ENCODE measurements at places on chromosomes 5 and 9.

GRCh38 chr5:124262470-124262869 lies 484.0 kb downstream of the ZNF608 start:
- no peak for DNase-seq

GRCh38 chr9:70398145-70398556 lies 16.3 kb downstream of the KLF9 start:
- DNase-seq: no peak

GRCh38 chr9:68702493-68702892 lies 2.5 kb upstream of the PIP5K1B start:
- DNase-seq: no peak

DNA sequence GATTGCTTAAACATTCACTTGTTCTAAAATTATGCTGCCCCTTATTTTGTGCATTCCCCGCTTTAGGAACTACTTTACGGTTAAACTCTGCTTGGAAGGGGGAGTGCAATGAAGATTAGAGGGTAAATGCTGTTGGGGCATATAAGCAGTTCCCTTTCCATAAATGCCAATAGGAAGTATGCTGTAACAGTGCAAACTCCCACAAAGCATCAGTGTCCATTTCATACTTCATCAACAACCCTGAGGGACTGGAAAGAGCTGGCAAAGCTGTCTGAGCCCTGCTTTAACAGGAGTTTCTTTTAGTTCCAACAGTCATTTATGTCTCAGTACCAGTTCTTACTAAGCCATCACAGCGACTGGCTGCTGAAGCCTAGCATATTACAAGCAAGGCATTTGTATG lies 1.8 kb downstream of the ACTL7A start:
- DNase-seq: no peak

- DNase-seq: no peak
Measured at GRCh38 chr9:121990600-121991306, 102.4 kb downstream of the TTLL11 start.

- DNase-seq: no peak
Measured at GRCh38 chr9:115883467-115884329, 269.9 kb upstream of the PAPPA start.

DNA sequence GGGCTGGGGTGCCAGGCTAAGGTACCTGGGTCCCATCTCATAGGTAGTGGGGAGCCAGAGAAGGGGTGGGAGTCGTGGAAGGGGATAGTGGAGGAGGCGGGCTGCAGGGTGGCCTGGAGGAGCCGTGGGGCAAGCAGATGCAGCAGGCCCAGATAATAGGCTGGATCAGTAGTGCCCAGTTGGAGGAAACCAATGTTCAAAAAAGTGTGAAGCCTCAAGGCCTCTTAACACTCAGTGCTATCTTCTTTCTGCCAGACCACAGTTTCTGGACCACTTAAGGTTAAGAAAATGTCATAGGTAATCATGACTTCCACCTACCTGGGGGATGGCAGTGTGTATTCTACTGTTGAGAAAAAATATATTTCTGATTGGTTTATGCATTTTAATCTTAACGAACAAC lies 63.3 kb upstream of the TGFBR1 start:
- DNase-seq: no peak

DNA sequence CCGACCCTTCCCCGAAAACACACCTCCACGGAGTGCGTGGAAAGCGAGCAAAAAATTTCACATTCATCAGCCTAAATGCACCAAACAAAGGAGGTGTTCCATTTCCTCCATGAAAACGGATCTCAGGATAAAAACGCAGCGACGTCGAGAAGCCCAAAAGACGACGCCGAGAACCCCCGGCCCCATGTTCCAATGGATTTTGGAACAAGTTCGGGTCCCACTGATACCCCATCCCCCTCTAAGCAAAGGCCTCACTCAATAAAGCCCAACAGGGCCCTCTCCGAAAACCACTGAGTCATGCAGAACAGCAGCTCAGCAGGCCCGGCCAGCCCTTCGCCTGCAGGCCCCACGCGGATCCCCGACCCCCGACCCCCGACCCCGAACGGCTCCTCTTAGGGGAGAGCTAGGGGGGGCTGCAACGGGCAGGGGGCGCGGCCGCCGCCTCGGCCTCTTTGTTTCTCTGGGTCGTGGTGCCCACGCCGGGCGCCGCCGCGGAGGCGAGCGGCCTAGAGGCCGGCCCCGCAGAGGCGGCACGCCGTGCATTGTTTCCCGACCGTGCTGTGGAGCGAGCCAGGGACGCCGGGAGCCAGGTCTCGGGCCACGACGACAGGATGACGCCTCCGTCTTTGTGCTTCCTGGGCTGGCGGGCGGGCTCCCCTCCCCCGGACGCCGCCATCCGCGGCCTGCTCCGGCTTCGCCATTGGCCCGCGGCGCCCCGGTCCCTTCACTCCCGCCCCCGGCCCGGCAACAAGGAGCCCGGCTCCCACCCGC lies 915 bp downstream of the ZFAND5 start:
- DNase-seq: no peak

- no peak for DNase-seq
Measured at GRCh38 chr9:105539452-105539851, 18.5 kb upstream of the FKTN start.

GRCh38 chr9:120441426-120442307 lies 138.3 kb downstream of the CDK5RAP2 start:
- DNase-seq: no peak

DNA sequence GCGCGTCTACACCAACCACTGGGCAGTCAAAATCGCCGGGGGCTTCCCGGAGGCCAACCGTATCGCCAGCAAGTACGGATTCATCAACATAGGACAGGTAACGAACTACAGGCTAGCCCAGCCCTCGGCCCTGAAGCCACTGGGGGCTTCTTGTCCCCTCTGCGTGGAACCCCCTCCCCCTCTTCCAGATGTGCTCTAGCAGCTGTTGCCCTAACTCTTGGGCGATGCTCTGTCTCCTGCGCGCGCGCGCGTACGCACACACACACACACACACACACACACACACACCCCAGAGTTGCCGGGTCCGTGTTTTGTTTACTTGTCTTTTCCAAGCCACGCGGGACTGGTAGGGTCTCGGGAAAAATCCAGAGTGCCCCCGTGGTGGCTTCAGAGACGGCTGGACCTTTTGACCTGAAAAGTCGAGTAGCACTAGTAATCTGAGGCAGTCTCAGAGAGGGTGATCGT lies 836 bp downstream of the PCSK5 start:
- DNase-seq: no peak

- no peak for DNase-seq
Measured at GRCh38 chr5:9057406-9058000, 488.4 kb downstream of the SEMA5A start.

DNA sequence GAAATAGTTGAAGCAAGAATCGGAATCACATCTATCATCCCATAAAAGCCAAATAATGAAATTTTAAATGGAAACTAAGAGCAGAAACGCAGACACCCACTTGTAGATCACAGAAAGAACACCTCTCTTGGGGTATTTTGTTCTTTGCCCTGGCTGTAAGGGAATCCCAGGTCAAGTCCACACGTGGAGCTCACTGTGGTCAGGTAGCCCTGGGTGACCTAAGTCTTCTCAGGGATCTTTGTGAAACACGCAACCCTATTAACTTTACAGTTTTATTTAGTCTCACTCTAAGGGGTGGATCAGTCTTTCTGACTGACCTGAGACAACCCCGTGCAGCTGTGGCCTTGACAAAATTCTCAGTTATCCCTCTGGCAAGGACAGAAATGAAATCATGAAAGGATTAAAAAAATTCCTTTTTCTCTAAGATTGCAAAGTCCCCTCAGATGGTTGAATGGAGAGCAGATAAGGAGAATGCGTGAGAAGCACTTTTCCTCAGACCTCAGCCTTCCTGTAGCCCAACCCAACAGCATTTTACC lies 111.6 kb downstream of the NREP start:
- no peak for DNase-seq

DNA sequence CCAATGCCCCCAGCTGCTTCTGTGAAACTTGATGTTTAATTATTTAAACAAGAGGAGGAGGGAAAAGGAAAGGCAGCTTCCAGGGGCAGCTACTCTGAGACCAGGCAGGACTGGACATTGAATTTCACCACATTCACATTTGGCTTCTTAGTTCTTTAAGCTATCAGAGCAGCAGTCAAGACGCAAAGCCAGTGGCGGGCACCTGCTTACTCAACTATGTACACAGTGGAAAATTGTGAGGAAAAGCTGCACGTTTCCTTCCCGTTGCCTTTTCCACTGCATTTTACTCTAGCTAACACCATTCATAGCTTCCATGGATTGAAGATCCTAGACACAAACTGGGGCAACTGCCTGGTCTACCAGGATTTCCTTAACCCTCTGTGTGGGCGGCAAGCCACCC lies 200.3 kb downstream of the ERCC6L2 start:
- DNase-seq: no peak

DNA sequence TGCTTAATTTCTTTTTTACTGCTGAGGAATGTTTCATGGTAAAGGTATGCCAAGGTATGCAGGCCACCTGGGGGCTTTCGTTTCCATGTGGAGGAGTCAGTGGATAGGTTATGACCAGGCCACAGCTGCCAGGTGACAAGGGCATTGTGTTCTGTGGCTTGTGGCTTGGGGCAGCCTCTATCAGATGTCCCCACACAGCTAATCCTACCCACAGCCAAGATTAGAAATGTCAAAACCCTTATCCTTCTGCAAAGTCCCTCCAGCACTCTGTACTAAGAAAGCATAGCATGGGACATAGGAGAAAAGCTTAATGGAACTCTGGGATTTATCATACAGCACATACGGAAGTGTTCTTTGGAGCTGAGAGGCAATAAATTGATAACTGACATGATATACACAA lies 171.2 kb upstream of the S1PR3 start:
- no peak for DNase-seq

All from stimulated activated CD8-positive, alpha-beta memory T cell treated with anti-CD3 and anti-CD28 coated beads, Interleukin-4, amount 100 ng/mL, for 4 hours (primary cell).